Lower lobe of right lung (tissue), 2 donors: ENCODE measurements at places on chromosomes 4 and X.

- no peaks in the 10 kb centered on the region for H3K36me3 ChIP-seq
- no peaks in the 10 kb centered on the region for H3K27me3 ChIP-seq
Measured at GRCh38 chr4:90792696-90793095, 665.5 kb downstream of the CCSER1 start.

GRCh38 chr4:101762534-101762933 is 28.0 kb upstream of the BANK1 start:
- H3K36me3 ChIP-seq = no peaks in the 10 kb centered on the region
- no peaks in the 10 kb centered on the region for H3K27me3 ChIP-seq
- no peak overlapping the region for H3K27ac ChIP-seq
- no peak for DNase-seq
- H3K4me3 ChIP-seq = no peak overlapping the region
- H3K4me1 ChIP-seq = no peaks in the 10 kb centered on the region

DNA sequence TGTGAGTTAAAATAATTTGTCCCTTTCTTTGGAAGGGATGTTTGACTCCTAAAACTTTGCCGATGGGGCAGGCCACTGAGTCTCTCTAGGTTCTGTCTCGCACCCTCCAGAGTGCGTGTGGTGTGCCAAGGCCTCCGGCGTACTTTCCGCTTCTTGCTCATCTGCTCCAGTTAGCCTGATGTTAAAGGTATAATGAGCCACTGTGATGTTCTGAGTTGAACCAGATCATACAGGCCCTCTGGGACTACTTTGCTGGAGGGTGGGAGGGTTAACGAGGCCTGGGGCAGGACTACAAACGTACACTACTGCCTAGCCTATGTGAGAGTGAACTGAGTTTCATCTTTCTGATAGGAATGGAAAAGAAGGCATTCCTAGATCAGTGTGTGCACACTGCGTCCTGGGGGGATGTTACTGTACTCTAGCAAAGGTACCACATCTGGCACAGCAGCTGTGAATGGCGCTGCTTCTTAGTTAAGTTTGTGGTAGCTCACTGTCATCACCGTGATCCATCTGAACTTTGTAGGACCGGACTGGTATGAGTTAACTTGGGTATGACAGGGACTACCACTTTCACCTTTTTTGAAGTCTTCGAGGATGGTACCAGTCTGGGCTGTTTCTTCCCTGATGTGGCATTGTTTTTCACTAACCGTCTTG is 60.2 kb downstream of the RGS12 start:
- H3K27me3 ChIP-seq = no peaks in the 10 kb centered on the region
- H3K4me1 ChIP-seq = peaks cover 8% of the 10 kb centered on the region
- H3K36me3 ChIP-seq = no peaks in the 10 kb centered on the region
- DNase-seq = no peak

DNA sequence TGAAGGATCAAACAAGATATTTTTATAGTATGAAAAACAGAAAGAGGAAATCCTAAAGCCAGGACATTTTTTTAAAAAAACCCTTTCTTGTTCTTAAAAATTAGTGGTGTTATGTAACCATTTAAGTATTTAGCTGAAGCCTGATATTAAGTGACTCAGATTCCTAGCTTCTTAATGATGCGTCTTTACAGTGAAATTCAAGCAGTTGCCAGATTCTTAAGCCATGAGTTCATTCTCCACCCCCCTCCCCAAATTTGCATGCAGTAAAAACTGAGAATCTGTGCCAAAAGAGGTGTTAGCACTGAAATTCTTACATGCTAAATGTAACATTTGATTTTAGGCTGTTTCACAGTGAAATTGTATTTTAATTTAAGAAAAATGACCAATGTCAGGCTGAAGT is 180.8 kb downstream of the RAPGEF2 start:
- no peaks in the 10 kb centered on the region for H3K36me3 ChIP-seq
- DNase-seq = no peak
- no peak overlapping the region for H3K4me3 ChIP-seq
- H3K27me3 ChIP-seq = no peaks in the 10 kb centered on the region

- no peak for DNase-seq
- H3K36me3 ChIP-seq = no peaks in the 10 kb centered on the region
- H3K27me3 ChIP-seq = no peaks in the 10 kb centered on the region
- H3K4me1 ChIP-seq = no peaks in the 10 kb centered on the region
- H3K4me3 ChIP-seq = no peak overlapping the region
- no peak overlapping the region for H3K27ac ChIP-seq
Measured at GRCh38 chr4:19514276-19515070, 737.2 kb upstream of the SLIT2 start.

DNA sequence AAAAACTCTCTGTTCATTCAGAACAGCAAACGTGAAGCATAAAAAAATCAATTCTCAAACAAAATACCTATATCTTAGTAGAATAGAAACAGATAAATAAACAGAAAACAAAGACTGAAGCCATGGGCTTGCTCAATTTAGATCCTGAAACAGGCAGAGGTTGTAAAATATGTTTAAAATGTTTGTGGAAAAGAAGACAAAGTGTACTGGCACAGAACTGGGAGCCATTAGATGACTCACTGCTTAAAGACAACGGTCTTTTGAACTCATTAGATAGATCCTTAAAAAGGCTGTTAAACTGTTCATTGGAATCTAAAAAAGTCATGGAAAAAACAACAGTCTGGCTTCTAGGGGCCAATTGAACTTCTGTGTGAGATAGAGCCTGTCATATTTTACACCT is 247.0 kb upstream of the NDST4 start:
- H3K4me3 ChIP-seq = no peak overlapping the region
- no peaks in the 10 kb centered on the region for H3K36me3 ChIP-seq
- H3K4me1 ChIP-seq = no peaks in the 10 kb centered on the region
- no peak for DNase-seq
- H3K27ac ChIP-seq = no peak overlapping the region

DNA sequence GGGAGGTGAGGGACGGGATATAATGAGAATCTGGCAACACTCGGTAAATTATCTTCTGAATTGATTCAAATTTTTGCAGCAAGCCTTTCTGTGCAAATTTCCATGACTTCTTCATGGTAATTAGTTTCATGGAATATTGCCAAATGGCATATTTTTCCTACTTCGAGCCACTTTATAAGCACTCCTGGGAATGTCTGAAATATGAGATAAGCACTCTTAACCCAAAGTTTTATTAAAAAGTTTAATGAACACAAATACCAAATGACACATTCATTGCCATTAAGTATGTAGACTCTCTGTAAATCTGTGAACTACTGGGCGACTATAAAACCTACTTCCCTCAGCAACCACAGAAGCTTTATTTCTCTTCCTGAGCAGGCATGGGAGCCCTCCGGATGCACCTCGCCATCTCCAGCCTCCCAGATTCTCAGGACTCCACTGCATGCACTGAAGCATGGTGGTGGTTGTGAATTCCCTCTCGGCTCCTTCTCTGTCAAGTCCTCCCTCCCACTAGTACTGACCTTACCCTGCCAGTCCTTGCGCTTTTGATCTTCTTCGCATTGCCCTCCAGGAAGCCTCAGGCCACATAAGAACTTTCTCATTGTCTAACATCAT is 154.4 kb upstream of the RPL34 start:
- H3K36me3 ChIP-seq = no peaks in the 10 kb centered on the region
- H3K4me1 ChIP-seq = no peaks in the 10 kb centered on the region
- no peak overlapping the region for H3K4me3 ChIP-seq
- DNase-seq = no peak
- no peaks in the 10 kb centered on the region for H3K27me3 ChIP-seq
- no peak overlapping the region for H3K27ac ChIP-seq

DNA sequence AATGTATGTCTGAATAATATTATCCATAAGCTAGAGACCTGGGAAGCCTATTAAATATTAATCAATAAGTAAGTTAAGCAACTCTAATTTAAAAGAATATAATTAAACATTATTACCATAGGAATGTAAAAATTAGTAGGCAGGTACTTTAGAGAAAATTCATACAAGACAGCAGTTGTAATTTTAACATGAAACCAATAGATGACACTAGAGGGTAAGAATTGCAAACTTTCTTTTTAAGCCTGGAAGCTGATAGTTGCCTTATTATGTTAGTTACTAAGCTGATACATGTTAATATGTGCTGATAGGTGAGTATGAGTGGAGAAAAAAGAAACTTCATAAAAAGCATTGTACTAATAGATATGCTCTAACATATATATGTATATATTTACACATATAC is 1157.4 kb downstream of the FAM133A start:
- no peaks in the 10 kb centered on the region for H3K36me3 ChIP-seq
- H3K4me3 ChIP-seq = no peak overlapping the region
- H3K27ac ChIP-seq = no peak overlapping the region
- H3K27me3 ChIP-seq = no peaks in the 10 kb centered on the region
- no peak for DNase-seq
- H3K4me1 ChIP-seq = no peaks in the 10 kb centered on the region

- no peak overlapping the region for H3K27ac ChIP-seq
- no peaks in the 10 kb centered on the region for H3K4me1 ChIP-seq
- H3K36me3 ChIP-seq = no peaks in the 10 kb centered on the region
- H3K4me3 ChIP-seq = no peak overlapping the region
- no peak for DNase-seq
Measured at GRCh38 chrX:9634551-9634950, 131.1 kb downstream of the GPR143 start.

- no peaks in the 10 kb centered on the region for H3K4me1 ChIP-seq
- DNase-seq = peak; percentile 97
- peak within 1 kb of the TSS; percentile 53 for H3K4me3 ChIP-seq
Measured at GRCh38 chr4:103019308-103020124, at the start of gene SLC9B1. Gene SLC9B1, minus strand, starts transcription at chr4:103019705. Its CDS starts 27,994 bp downstream, at chr4:102991711.

DNA sequence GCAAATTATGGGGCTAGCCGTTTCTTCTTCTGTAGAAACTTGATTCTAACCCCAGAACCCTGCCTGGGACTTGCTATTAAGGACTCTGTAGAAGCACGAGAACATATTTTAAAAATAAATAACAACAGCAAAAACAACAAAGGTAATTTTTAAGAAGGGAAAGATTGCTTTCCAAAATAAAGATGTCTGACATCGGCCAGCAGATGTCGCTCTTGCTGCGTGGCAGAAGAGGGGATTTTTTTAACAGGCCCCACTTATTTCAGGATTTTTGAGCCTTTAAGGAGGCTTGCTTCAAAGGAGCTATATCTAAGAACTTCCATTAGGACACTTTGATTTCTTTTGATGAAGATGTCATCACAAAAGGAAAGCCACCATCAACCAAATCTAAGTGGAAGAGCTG is 62.8 kb upstream of the EGFL6 start:
- H3K27ac ChIP-seq = no peak overlapping the region
- no peaks in the 10 kb centered on the region for H3K27me3 ChIP-seq
- H3K4me3 ChIP-seq = no peak overlapping the region
- no peaks in the 10 kb centered on the region for H3K36me3 ChIP-seq
- peak; percentile 41 for DNase-seq

DNA sequence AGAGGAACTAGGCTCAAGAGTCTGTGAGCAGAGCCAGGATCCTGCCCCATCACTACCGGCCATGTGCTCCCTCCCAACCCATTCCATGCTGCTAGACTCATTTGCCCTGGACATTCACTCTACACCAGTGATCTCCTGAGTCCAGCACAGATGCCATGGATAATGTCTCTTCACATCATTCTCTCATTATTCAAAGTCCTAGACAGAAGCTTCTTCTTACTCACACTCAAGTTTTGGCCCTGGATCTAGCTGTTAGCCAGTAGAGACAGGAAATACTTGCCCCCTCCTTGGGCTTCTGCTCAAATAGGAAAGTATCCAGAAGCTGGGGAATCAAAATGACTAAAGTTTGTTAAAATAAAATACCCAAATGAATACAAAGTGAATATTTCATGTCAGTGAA is 266.8 kb upstream of the LDB2 start:
- no peak overlapping the region for H3K27ac ChIP-seq
- H3K36me3 ChIP-seq = no peaks in the 10 kb centered on the region
- no peak overlapping the region for H3K4me3 ChIP-seq
- H3K27me3 ChIP-seq = no peaks in the 10 kb centered on the region

DNA sequence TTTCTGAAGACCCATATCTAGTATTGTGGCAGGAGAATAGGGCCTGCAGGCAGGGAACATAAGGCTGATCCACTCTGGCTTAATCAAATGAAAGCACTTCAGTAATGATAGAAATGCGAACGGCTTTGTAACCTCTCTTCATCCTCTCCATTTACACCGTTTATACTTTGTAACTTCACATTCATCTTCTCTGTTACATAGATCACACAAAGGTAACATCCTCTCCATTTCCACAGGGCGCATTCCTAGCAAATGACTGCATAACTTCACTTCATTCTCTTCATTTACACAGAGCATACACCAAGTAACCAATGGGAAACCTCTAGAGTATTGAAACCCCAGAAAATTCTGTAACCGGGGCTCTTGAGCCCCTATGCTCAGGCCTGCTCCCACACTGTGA is 65.5 kb upstream of the SLC34A2 start:
- H3K4me1 ChIP-seq = no peaks in the 10 kb centered on the region
- H3K27me3 ChIP-seq = no peaks in the 10 kb centered on the region
- H3K27ac ChIP-seq = no peak overlapping the region
- DNase-seq = no peak
- no peaks in the 10 kb centered on the region for H3K36me3 ChIP-seq

- H3K36me3 ChIP-seq = no peaks in the 10 kb centered on the region
- no peak overlapping the region for H3K27ac ChIP-seq
- DNase-seq = no peak
- no peaks in the 10 kb centered on the region for H3K4me1 ChIP-seq
- no peaks in the 10 kb centered on the region for H3K27me3 ChIP-seq
- no peak overlapping the region for H3K4me3 ChIP-seq
Measured at GRCh38 chrX:129530410-129530809, 7.1 kb upstream of the SMARCA1 start.

DNA sequence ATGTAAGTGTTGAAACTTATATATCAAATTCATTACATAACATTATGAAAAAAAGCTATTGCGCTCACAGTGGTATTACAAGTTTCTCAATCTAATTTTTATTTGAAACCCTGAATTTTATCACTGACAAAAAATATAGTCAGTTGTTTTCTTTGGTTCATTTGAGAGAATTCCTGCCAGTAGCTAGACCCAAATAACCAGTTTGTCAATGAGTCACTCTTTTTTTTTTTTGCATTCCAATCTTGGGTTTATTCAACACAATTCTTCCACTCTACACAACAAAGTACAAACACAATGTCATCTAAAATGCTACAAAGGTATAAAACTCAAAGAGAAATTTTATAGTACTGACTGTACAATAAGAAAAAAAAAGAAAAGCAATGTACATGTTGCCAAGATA is 13.1 kb downstream of the HPF1 start:
- no peak overlapping the region for H3K27ac ChIP-seq
- H3K27me3 ChIP-seq = no peaks in the 10 kb centered on the region
- DNase-seq = no peak
- no peak overlapping the region for H3K4me3 ChIP-seq
- H3K36me3 ChIP-seq = peaks cover 37% of the 10 kb centered on the region

DNA sequence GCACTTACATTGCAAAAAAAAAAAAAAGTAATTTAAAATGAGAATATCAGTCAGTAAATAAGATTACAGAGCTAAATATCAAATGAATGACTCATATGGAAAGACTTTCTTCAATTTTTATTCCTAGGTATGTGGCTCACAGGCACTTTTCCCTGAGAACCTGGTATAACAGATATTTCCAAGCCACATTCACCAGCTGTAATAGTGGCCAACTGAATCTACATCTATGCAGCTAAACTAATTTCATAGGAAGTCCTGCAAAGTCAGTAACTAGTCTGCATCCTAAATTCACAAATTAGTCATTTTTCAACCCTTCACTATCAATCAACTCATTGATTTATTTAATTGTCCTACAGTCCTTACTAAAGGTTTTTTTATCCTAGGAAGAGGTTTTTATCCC is 5.6 kb downstream of the PDE5A start:
- no peaks in the 10 kb centered on the region for H3K4me1 ChIP-seq
- DNase-seq = no peak
- H3K36me3 ChIP-seq = no peaks in the 10 kb centered on the region
- H3K27ac ChIP-seq = no peak overlapping the region
- H3K27me3 ChIP-seq = no peaks in the 10 kb centered on the region
